ENCODE measurements at places on chromosomes 1 and 21.

DNA sequence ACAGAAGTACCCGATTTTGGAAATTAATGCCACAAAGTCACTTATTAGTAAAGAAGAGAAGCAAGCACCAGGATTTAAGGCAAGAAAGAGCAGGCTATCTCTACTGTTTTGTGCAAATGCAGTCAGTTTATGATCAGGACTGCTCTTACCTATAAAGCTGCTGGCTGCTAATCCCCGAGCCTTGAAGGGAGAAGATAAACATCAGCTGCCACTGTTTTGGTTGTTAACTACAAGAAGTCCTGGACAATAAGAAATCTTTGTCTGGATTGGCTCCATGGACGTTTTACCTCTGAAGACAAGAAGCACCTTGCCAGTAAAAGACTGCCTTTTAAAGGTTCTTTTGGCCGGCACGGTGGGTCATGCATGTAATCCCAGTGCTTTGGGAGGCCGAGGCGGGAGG is 21.4 kb downstream of the FRRS1 start:
- DNase-seq = no peak

DNA sequence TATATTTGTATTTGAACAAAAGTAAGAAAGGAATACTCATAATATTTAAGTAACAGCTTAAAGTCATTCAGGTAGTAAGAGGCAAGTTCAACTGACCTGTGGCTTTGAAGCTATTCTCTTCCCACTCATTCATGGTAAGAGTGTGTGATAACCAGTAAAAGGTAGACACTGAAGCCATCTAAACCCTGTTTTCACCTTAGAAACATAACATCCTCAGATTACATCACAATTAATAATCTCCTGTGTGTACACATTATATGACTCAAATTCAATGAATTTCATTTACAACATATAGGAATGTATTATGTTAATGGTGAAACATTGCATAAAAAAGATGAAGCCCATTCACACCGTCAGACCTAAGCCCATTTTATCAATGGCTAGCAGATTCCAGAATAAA is 364.8 kb upstream of the SNX7 start:
- DNase-seq = no peak

- DNase-seq = no peak
Observed at GRCh38 chr1:215780641-215781040, 213.5 kb downstream of the KCTD3 start.

- DNase-seq = no peak
Observed at GRCh38 chr1:163335216-163335615, 13.5 kb downstream of the NUF2 start.

DNA sequence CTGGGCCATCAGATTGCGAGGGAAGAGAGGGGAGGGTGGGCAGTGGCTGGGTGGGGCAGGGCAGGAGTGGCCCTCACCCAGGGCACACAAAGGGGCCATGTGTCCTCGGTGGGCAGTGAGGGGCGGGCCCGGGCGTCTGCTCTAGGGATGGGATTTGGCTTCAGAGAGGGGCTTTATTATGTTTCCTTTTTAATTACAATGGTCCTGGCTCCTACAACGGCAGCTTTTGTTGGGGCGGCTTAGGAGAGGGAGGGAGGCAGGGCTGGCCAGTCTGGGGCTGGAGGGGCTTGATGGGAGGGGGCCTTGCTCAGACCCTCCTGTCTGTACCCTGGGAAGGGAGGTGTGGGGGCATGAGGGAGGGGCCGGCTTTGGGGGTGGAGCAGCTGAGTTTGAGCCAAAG is 102.8 kb upstream of the WNT4 start:
- no peak for DNase-seq

- no peak for DNase-seq
Observed at GRCh38 chr1:147099192-147099591, 73.1 kb downstream of the PRKAB2 start.

DNA sequence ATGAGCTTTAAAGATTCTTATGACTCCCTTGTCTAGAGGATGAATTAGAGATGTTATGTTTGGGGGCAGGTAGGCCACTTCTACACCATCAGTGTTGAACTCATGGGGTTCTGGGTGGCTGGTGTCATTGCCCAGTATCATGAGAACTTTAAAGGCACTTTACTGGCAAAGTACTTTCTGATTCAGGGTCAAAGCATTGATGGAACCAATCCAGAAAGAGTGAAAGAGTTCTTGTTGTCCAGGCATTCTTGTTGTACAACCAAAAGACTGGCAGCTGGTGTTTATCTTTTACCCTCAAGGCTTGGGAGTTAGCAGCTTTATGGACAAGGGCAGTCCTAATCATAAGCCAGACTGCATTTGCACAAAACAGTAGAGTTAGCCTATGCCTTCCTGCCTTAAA is 673.0 kb downstream of the USP25 start:
- no peak for DNase-seq

DNA sequence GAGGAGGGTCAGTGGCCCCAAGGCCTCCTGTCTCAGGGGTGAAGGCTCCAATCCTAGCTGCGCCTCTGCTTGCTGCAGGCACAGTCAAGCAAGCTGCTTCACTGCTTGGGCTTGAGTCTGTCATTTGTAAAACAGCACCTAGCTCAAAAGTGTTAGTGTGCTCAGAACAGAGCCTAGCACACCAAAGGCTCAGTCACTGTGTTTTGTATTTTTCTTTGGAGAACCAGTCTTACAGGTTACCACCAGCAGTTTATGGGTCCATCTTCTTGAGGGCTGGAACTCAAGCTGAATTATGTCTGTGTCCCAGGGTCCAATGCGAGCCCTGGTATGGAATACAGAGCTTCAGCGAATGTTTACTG is 113.6 kb downstream of the DMRTB1 start:
- peak; percentile 59 for DNase-seq

GRCh38 chr1:47449822-47450552 is 12.1 kb downstream of the FOXD2 start:
- no peak for DNase-seq

GRCh38 chr1:160704250-160704649 is 7.4 kb downstream of the CD48 start:
- DNase-seq = no peak

DNA sequence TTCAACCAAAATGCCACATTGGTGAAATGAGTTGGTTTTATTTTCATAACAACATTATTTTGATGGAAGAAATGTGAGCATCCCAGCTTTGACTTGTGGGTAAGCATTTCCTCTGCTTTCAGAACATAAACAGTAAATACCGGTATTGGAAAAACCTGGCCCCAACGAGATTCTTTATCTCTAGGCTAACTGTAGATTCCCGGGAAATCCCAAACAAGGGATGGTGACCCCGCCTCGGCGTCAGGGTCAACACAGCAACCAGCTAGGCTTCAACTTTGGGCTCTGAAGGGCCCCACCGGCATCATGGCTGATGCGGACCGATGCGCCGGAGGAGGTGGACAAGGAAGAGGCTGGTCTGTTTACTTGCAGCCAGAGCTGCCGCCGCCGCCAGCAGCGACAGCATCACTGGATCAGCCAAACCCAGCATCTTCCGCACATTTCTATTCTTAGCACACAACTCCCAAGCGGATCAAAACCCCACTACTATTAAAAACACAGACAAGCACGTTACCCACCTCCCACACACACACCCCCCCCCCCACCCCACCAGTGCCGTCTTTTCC is 1.1 kb downstream of the AKT3 start:
- DNase-seq = peak; percentile 55

DNA sequence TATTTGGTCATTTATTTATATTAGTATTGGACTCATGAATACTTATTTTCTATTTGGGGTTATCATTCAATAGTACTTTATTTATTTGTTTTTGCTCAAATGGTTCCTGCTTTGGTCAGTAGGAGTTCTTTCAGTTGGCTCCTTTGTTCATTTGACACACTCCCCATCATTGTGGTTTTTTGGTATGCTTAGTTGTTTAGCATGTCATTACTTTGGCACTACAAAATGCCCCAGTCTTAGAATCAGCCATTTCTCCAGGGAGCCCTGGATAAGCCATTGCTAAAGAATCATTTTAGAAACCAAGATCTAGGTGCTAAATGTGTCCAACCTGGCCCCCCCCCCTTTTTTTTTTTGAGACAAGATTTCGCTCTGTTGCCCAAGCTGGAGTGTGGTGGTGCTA is 61.7 kb upstream of the MRPS6 start:
- DNase-seq = no peak

DNA sequence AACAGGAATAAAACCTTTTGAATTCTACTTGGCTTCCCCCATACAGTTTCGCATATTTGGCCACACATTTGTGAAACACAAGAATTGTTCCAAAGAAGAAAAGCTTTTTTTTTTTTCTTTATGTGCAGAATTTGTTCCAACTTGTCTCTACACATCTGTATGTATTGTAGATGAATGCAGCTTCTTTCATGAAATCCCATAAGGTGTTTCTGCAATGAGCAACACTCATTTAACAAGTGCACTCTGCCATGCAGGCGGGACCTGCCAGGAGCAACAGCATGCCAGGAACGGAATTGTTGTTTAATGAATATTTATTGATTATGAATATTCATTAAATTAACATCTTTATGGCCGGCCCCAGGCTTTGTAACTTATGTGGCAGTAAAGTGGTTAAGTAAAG is 1075.0 kb downstream of the TTLL7 start:
- no peak for DNase-seq

- DNase-seq = no peak
Observed at GRCh38 chr1:185512442-185512841, 195.4 kb upstream of the IVNS1ABP start.

DNA sequence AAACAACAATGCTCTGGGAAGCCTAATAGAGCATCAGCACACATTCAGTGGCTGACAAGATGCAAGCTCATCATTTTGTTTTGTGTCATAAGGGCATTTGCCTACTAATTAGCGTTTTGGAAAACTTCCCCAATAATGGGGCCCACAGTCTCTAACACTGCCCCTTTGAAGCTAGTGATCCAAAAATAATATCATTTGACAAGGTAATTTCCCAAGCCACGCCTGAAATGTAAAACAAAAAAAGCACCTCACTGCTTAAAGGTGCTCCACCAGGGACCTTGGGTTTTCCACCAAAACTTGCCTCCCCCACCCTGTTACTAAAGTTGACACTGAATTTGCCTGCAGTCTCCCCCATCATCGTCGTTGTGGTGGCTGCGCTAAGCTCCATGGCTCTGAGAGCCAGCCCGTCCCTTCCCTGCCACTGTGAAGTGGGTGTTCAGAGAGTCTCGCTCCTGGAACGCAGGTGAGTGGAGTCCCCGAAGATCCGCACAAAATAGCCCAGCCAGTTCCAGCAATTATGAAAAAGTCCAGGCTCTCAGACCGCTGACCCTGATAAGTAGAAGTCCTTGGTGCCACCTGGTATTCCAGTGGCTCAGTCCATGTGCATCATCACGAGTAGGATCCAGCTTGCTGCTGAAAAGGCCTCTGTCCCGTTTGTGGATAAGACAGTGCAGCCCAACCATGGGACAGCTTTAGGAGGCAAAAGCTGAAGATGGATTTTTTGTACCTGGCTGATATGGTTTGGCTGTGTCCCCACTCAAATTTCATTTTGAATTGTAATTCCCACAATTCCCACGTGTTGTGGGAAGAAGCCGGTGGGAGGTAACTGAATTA is 52.2 kb downstream of the RAB3GAP2 start:
- DNase-seq = no peak

- DNase-seq = no peak
Observed at GRCh38 chr1:109790735-109791494, 27.2 kb upstream of the EPS8L3 start.

DNA sequence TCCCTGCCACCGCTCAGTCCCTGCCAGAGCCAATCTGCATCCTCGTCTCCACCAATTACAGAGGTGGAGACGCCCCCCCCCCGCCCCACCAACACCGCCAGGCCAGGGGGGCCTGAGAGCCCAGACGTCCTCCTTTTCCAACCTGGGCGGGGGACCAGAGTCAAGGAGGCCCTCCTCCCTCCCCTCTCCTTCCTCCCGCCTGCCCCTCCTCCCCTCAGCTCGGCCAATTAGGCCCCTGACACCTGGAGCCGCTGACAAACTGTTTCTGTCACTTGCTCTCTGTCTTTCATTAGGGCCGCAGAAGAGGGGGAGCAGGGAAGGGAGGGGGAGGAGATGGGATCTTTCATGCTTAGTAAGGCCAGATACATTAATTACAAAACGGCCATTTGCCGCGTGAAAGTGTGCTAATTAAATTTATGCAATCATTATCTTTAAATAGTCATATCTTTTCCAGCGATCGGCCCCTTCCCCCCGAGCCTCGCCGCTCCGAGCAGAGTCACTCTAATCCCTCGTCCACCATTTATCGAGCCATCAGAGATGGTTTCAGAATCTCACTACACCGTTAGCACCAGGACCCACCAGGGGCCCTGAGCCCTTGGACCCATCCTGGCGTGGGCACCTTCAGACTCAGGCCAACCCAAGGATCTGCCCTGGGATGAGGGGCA is 94.7 kb downstream of the PAX7 start:
- peak; percentile 61 for DNase-seq

DNA sequence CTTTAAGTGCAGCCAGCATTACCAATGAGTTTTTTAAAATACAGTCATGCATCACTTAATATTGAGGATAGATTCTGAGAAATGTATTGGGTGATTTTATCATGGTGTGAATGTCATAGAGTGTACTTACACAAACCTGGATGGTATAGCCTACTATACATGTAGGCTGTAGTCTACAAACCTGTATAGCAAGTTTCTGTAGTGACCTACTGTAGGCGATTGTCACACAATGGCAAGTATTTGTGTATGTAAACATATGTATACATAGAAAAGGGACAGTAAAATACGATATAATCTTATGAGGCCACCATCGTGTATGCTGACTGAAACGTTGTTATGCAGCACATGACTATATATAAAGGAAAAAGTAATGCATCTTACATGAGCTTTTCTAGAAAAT is 48.2 kb downstream of the RPE65 start:
- DNase-seq = no peak

DNA sequence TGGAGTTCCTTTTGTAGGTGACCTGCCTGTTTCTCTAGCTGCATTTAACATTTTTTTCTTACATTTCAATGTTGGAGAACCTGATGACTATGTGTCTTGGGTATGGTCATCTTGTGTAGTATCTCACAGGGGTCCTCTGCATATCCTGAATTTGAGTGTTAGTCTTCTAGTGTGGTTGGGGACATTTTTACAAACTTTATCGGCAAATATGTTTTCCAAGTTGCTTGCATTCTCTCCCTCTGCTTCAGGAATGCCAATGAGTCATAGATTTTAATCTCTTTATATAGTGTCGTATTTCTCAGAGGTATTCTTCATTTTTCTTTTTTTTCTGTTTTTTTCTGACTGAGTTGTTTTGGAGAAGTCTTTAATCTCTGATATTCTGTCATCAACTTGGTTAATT is 684.0 kb downstream of the NCAM2 start:
- no peak for DNase-seq

DNA sequence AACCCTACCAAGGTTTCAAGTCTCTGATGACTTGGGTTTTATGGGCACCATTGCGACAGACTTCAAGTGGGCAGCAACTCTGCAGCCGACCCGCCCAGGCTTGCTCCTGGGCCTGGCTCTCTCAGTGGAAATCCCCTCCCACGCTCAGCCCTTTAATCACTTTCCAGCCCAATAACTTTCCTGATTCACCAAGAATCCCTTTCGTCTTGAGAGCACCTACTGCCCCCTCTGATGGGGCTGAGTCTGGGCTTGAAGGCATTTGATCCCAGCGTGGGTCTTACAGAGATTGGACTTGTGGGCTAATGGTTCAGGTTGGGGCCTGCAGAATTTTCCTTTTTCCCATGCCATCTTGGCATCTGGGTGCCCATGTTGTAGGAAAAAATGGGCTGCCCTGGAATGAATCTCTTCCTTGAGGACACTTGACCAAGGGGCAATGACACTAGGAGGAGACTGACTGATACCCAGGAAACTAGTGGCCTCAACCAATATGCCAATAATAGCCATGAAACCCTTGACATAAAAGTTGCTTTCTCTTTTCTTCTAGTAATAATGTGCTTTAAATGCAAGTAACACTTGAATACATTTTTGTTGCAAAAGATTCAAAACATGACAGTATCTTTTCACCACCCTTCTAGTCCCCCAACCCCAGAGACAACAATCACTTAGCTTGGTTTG is 7.8 kb upstream of the PHLDA3 start:
- no peak for DNase-seq

Measured in kidney (tissue), 22 donors.